ENCODE measurements at places on chromosomes 3 and 15.

DNA sequence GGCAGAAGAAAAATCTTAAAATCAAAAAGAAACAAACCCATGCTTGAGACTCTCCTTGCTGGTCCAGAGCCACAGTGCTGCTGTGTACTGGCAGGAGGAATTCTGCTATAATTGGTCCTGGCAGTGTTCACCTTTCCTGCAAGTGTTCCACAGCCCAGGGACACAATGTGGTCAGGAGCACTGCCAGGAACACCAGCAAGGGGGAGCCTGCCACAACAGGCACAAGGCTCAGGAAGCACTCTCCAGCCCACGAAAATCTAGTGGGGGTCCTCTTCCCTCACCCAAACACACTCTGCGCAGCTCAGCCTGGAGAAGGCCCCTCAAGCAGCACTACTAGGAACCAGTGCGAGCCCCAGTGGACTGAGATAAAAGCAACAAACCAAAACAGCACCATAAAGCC is 92.9 kb downstream of the UBE3A start:
- DNase-seq: no peak

DNA sequence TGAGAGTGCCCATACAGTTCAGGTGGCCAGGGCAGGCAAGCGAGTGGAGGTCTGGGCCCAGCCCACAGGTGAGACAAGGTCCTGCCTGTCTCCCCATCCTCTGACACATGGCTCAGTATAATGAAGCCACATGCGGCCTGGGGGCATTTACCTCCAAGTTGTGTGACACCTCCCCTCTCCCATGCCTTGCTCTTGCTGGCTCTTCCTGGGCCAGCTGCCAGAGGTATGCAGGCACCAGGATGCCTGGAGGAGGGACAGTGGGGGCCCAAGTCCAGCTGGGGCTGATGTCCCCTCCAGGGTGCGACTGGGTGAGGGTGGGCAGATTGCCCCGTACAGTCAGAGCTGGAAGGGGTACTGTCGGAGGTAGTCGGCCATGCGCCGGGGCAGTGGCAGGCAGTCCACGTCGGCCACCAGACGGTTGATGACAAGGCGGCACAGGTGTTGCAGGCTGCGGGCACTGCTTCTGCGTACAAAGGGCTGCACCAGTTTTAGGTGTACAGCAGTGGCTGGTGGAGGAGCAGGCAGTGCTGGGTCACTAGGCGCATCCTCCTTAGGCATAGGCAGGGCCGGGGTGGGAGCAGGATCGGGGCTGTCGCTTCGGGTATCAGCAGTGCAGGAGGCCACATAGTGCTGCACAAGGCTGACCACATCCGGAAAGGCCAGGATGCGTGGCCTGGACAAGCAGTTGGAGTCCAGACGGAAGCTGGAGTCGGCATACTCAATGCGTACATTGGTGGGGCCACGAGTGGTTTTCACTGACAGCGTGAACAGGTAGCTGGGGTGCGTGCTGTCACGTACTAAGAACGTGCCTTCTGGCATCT is 4.1 kb downstream of the CISH start:
- DNase-seq: no peak

GRCh38 chr3:8981296-8981695 is 18.0 kb upstream of the RAD18 start:
- DNase-seq: no peak

DNA sequence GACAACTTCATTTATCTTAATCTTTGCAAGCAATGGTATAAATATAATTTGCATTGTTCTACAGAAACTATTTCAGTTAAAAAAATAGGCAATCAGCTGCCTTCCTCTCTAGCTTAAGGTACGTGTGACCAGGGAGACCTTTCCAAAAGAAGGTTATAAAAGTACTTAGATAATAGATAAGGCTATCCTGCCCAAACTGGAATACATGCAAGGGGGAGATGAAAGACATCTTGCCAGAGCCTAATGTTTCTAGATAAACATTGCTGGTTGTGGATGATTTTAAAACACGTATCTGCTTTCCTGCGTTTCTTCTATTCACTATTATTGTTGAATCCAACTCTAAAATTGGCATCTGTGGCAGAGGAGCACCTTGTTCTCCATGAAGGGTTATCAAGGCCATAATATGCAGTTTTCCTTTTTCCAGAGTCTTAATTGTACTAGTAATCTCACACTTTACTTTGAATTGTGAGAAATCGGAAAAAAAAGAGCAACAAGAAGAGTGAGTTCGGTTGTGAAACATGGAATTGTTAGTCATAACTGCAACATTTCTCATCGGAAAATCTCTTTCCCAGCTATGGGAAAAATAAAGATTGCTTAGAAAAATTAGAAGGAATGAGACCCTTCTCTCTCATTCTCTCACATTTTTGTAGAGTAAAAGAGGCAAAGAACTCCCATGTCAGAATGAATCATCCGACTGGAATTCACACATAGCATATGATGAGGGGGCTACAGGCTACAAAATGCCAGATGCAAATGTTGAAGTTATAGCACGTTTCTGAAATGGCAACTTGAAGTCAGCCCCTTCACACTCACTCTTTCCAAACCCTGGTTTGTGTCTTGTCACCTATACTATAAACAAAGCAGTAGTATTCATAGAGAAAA is 936.1 kb upstream of the NR2F2 start:
- DNase-seq: no peak
